ENCODE measurements at places on chromosomes 5 and 9.

DNA sequence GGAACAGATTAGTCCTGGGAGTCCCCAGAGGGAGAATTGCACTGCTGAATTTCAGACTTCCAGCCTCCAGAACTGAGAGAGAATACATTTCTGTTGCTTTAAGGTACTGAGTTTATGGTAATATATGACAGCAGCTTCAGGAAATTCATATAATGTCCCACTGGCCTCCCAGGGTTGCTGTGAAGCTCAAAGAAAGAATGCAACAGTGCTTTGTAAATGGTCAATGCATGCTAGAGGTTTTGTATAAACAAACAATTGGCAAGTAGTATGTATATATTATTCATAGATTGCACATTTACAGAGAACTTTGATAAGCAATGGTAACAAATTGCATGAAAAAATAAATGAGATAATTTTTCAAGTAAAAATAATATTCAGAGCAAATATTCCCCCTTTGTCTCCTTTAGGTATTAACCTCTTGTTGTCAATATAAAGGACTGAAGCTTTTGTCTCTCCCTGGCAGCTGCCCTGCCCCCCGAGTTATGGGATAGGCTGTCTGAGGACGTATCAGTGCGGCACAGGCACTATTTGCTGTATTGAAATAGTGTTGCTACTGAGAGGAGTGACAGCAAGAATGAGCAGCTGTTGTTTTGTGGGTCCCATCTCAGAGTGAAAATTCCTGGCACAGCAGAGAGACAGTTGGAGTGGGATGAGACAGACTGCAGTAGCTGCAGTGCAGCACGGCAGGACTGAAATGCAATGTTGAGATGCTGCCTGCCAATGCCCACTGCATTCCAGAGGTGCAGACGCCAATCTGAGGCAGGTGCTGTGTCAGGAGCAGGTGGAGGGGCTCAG is 194.2 kb upstream of the GLRA1 start:
- no peak for DNase-seq

- DNase-seq, result no peak
Observed at GRCh38 chr5:133935667-133935940, 32.8 kb downstream of the C5orf15 start.

- no peak for DNase-seq
Observed at GRCh38 chr9:4339836-4340560, 40.1 kb upstream of the GLIS3 start.

DNA sequence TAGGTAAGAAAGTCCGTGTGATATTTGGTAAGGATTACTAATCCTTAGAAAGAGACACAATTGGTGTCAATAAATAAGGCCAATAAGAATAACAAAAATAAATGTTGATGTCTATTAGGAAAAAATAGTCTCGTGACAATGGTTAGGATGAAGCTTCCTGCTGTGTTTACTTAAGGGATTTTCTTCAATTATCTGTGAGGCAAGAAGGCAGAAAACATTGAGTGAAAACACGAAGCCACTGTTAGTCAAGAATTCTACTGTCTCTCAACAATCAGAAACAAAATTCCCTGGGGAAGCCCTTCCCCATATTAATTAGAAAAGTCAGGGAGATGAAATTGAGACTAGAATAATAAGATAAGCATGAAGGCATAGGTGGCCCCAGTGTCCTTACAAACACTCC is 149.0 kb downstream of the SYK start:
- no peak for DNase-seq

DNA sequence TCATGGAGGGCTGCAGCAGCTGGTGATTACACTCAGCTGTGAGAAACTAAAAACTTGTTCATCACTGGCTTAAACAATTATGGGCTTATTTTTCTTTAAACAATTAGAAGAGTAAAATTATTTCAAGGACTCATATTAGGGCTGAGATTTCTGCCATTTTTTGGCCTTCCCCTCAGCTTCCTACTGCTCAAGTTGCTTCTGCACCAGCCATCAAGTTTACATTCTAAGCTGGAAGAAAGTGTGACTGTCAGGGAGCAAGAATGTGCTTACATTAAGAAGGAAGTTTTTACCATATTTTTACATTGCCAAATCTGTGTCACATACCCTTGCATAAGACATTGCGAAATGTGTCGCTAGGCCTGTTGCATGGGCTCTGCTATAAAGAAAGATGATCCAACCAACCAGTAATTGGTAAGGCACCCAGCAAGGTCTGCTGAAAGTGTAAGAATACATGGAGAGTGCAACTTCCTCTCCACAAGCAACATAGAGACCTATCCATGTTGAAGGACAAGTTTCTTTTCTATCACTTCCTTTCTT is 260.3 kb upstream of the CDH10 start:
- DNase-seq, result peak; percentile 3

GRCh38 chr5:21681911-21682310 is 1171.2 kb downstream of the CDH12 start:
- no peak for DNase-seq

GRCh38 chr9:3200331-3200774 is 325.4 kb downstream of the RFX3 start:
- no peak for DNase-seq

- DNase-seq, result no peak
Observed at GRCh38 chr9:9499546-9499945, 1113.3 kb downstream of the PTPRD start.

GRCh38 chr5:112686675-112687074 is 51.0 kb upstream of the APC start:
- no peak for DNase-seq

DNA sequence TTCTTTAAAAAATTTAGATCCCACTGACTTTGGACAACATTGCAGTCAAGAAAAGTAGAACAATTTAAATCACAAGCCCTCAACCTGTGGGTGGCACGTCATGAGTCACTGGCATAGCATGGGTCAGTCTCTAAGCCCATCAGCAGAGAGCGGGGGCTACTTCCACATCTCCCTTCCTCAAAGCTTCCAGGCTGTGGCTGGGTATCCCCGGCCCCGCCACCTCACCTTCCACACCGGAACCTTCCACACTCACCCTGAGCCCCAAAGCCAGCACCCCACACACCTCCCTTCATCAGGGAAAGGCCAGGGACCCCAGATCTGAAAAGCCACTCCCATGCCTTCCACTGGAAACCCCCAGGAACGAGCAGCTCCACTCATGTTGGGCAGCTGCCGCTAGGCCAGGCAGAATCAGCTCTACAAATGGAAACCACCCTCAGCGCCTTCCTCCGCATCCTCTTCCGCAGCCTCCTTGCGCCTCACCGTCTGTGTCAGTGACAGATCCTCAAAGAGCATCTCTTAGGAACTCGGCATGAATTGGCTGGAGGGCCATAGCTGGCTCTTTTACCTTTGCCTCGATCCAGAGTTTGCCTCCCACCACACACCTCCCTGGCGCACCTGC is 156.5 kb downstream of the ERCC6L2 start:
- DNase-seq, result no peak

DNA sequence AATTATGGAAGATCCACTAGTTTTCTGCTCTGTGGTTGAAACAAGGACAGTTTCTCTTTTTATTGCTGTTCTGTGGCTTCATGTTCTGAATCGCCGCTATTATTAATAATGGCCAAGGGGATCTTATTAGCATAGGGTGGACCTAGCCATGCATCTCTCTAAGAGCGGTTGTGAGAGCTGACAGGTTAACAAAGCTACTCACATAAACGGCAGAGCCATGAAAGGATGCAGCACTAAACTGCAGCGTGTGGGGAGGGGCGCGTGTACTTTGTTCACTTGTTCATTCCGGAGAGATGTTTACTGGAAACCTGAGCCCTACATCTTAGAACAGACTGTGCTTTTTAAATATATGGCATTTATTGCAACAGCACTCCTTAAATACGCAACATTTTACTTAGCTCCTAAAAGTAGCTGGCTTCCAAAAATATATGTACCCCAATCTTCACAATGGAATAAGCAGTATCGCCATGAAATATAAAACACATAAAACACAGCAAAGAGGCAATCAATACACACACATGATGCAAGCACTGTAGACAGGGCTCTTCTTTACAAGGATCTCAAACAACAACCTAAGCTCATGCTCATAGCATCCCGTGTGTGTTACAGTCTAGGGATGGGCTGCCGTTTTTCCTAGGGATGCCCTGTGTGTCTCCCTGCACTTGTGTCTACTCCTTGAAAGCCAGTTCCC is 424.6 kb downstream of the MED10 start:
- no peak for DNase-seq

- no peak for DNase-seq
Observed at GRCh38 chr9:86846656-86847055, 100.7 kb downstream of the GAS1 start.

DNA sequence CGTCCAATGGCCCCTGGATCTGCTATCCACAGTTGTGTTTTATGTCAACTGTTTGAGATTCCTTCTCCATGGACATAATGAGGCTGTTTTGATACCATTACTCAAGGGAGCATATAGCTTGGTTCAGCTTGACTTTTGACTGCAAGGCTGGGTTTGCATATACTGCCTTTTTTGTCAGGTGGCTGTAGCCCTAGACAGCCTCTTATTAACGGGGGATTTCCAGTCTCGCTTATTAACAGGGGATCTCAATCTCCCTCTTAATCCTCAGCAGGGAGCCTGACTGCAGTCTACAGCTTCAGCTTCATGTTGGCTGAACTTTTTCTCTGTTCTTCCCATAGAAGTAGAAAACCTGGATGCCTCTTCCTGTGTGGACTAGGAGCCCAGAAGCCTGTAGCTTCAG is 73.7 kb upstream of the TNC start:
- no peak for DNase-seq

Data from KBM-7 (cell line).